ENCODE measurements at places on chromosomes 4 and X. TPM values are rescaled to one million over a fixed set of nuclear protein-coding genes. Genes with fewer than 3 reads are reported as not detected.

The NOX1 gene
- total RNA-seq, result not detected

The SERPINA7 gene
- not detected for total RNA-seq

The HELT gene
- total RNA-seq, result not detected

The ATP2B3 gene
- total RNA-seq, result not detected

The KCNE5 gene
- 0.66 TPM for total RNA-seq

The GYPA gene
- not detected for total RNA-seq

The TBL1X gene
- total RNA-seq, result 23.7 TPM

The AFM gene
- not detected for total RNA-seq

The GAGE12F gene
- not detected for total RNA-seq

The PCYT1B gene
- total RNA-seq, result 0.15 TPM

The CCSER1 gene
- total RNA-seq, result not detected
